ENCODE measurements at places on chromosomes 12 and 14.

DNA sequence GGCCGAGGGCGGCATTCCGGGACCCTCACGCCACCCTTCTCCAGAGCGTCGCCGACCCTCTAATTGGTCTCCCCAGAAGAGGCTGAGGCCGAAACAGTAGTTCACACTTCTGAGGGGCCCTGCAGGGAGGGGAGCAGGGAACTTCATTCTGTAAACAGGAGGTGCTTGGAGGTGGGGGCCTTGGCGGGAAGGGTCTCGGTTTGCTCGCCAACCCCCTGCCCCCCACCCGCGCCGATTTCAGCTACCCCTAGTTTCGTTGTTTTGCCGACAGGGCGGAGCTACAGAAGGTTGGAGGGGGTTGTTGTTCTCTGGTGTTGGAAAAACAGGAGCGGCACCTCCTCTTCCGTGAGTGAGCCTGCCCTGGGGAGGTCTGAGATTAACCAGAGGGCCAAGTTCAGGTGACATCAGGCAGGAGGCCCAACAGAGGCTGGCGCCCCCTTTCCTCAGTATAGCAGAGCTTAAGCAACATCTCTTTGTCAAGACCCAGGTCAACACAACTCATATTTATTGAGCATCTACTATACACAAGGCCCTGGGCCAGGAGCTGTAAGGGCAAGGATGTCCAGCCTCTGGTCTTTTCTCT lies 682 bp downstream of the ERBB3 start:
- DNase-seq: peak; percentile 62

- DNase-seq: no peak
Observed at GRCh38 chr14:69814397-69814796, 17.4 kb upstream of the SLC10A1 start.

GRCh38 chr14:103763730-103764488 lies 48.3 kb downstream of the ZFYVE21 start:
- no peak for DNase-seq

GRCh38 chr12:24044941-24045703 lies 95.7 kb upstream of the SOX5 start:
- DNase-seq: no peak

GRCh38 chr14:63453443-63453936 lies 89.7 kb downstream of the PPP2R5E start:
- no peak for DNase-seq

GRCh38 chr14:24339284-24340151 lies at the start of gene RIPK3:
TSS of gene RIPK3 (minus strand) at chr14:24339991. CDS start at chr14:24339826, 165 bp downstream.
- no peak for DNase-seq

- DNase-seq: peak; percentile 44
Observed at GRCh38 chr12:100908501-100908900, 113.9 kb downstream of the ANO4 start.

GRCh38 chr12:13233830-13234641 lies 37.5 kb downstream of the EMP1 start:
- DNase-seq: peak; percentile 74

GRCh38 chr12:111410431-111411184 lies 4.9 kb downstream of the SH2B3 start:
- peak; percentile 91 for DNase-seq

GRCh38 chr14:33958605-33959226 lies 7.8 kb upstream of the EGLN3 start:
- DNase-seq: no peak

GRCh38 chr12:47817272-47818006 lies 2.3 kb downstream of the HDAC7 start:
- DNase-seq: no peak

DNA sequence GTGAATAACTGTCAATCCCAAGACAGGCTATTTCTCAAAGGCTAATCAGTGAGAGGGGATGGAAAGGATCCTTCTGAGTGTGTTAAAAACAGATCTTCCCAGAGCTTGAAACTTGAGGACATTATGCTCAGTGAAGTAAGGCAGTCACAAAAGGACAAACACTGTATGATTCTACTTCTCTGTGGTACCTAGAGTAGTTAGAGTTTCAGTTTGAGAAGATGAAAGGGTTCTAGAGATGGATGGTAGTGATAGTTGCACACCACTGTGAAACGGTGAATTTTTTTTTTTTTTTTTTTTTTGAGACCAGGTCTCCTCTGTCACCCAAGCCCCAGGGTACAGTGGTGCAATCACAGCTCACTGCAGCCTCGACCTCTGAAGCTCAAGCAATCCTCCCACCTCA lies 133.8 kb downstream of the SAMD4A start:
- no peak for DNase-seq

- no peak for DNase-seq
Observed at GRCh38 chr12:122086641-122087285, 8.2 kb downstream of the MLXIP start.

- no peak for DNase-seq
Observed at GRCh38 chr12:105764216-105764835, 374.4 kb downstream of the NUAK1 start.

DNA sequence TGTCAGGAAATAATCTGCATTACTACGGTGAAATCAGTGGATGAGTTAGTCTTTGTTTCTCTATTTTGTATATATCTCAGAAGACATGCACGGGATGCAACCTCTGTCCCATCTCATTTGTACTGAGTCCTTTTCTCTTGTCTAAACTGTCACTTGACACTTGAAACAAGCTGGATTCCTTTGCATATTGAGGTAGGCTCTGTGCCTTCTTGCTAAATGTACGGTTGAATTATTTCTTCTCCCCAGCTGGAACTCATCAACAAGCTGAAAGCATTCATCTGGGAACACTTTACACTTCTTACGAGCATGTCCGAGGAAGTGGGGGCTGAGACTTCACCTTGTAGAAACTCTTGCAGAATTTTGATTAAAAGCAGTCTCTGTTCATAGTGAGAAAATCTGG lies 119.5 kb downstream of the VEZT start:
- no peak for DNase-seq

GRCh38 chr14:68822132-68822651 lies 29.3 kb upstream of the ZFP36L1 start:
- no peak for DNase-seq

GRCh38 chr14:74904635-74905503 lies 18.2 kb downstream of the RPS6KL1 start:
- DNase-seq: no peak

DNA sequence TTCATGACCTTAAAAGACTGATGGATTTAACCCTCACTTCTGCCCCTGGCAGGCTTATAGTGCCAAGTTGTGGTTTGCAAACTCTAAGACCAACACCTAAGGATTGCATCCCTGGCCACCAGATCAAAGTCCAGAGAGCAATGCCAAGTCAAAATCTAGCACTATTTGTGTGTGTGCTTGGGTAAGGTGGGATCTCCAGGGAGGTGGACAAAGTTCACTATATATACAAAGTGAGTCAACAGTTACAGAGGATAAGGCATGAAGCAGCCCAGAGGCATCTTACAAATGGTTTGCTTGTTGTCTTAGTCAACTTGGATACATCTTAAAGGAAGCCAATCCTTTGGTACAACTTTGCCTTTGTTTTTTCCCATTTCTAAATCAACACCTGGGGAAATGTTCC lies 137.3 kb downstream of the MSRB3 start:
- no peak for DNase-seq

DNA sequence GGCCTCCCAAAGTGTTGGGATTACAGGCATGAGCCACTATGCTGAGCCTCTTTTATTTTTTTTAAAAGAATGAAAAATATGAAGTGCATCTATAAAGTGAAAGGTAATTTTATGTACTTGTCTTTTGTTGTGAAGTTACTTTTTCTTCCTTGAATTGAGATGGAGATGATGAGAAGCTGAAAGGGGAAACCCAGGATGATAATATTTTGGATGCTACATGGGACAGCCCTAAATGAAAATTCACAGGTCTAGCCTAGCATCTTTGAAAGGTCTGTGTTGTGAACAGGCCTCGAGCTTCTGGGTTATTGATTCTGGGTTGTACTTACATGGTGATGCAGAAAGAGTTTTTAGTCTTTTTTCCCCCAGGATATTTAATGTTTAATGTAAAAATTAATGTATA lies 14.6 kb downstream of the DIP2B start:
- no peak for DNase-seq

DNA sequence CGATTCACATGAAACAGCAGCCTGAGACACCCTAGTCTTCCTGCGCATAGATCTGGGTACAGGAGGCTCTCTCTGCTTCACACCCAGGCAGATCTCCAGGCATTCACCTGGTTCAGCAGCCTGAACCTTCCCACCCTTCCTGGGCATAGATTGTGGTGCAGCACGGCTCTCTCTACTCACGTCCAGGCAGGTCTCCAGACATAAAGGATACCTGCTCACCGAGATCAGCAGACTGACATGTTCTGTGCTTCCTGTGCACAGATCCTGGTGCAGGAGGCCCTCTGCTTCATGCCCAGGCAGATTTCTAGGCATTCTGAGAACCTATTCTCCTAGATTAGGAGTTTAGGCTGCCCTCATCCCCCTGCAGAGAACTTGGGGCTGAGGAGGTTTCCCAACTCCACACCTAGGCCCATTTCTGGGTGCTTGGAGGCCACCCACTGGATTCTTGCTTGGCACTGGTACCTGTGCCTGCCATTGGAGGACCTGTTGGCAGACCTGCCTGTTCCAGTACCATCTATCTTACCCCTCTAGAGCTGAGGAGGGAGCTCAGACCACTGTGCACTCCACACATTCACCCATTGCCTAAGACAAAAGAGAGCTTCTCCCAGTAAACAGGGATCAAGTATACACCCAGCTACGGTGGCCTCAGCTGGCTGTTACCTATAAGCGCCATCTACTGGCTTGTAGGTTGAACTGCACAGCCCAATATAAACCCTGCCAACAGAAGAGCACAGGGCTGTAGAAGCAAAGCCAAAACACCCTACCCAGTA lies 28.0 kb upstream of the GARIN6 start:
- peak; percentile 19 for DNase-seq

- peak; percentile 31 for DNase-seq
Observed at GRCh38 chr12:50246197-50246865, 37.0 kb downstream of the LIMA1 start.

DNA sequence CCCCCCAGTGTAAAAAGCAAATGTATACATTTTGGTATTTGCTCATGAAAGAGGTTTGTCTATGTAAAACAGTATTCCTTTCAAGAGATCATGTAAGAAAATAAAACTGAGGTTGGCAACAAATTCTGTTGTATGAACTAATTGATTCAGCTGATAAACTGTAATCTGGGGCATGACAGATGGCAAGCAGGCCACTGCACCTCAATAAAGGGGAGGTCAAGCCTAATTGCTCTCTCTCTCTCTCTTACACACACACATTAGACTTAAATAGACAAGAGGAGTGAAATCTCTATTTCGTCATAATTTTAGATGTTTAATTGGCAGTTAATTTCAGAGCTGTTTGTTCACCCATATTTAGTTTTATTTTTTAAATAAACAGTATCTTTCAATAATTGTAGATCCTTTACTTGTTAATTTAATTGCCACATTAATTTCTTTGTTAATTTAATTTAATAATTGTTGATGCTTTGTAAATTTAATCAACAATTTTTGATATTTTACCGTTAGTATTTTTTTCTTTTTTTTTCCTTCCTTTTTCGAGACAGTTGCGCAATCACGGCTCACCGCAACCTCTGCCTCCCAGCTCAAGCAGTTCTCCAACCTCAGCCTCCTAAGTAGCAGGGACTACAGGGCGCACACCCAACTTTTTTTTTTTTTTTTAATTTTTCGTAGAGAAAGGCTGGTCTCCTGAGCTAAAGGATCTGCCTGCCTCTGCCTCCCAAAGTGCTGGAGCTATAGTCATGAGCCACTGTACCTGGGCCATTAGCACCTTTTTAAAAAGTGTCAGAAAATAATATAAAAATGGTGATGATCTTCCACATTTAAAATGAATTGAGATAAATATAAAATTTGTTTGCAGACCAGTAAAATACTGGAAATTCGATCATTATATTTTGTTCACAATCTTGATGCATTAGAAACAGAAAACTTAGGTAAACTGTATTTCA lies 577.7 kb downstream of the SLC16A7 start:
- DNase-seq: no peak

GRCh38 chr12:67991158-67991557 lies 1.9 kb downstream of the IFNG-AS1 start:
- DNase-seq: no peak

GRCh38 chr12:6330192-6330591 lies 11.7 kb downstream of the TNFRSF1A start:
- no peak for DNase-seq

DNA sequence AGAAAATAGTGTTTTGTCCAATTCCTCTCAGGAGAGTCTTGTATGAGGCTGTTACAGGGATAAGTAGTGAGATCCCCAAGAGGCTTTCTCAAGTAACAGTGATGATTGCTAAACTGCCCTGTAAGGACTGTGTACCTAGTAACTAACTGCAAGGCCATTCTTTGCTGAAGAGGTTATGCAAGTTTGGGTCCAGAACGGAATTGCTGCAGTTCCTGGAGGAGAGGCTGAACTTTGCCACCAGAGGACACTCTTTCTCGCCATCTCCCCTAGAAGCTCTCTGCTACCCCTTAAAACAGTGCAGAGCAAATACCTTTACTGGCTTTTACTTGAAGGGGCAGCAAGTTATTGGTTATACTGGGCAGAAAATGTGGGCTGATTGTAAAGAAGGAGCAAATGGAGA lies 180.0 kb downstream of the RBM19 start:
- DNase-seq: no peak

DNA sequence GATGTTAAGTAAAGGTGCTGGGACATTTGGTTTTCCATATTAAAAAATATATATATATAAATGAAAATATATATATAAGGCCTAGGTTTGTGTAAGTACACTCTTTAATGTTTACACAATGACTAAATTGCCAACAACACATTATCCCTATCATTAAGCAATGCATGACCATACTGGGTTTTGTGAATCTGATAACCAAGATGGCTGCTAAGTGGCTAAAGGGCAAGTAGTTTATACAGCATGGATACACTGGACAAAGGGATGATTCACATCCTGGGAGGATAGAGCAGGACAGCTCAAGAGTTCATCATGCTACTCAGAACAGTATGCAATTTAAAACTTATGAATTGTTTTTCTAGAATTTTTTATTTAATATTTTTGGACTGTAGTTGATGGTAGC lies 89.3 kb downstream of the FIGNL2 start:
- no peak for DNase-seq

GRCh38 chr14:89589400-89590118 lies 172.5 kb upstream of the FOXN3 start:
- DNase-seq: no peak

DNA sequence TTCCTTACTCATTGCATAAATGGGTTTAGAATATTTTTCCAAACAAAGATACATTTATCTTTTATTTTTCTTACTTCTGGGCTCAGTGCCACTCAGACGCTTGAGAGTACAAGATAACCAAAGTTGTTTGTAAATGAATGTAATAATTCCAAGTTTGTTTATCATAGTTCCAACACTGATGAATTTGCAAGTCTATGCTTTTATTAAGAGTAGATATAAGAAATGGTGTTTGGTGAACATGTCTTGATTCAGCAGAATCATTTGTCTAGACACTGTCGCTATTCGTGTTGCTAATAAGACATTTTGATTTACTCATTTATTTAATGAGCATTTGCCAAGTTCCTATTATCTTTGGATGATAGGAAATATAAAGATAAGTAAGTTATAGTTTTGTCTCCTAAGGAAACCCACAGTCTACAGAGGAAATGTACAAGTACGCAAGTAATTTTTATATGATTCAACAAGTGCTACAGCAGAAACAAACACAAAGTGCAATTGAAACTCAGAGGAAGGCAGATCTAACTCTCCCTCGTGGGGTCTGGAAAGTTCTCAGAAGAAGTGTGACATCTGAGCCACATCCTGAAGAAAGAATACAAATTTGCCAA lies 132.8 kb upstream of the FSCB start:
- no peak for DNase-seq

GRCh38 chr12:21992823-21993222 lies 51.6 kb upstream of the ABCC9 start:
- DNase-seq: no peak

Measured in myocyte (in vitro differentiated cells).